ENCODE measurements at places on chromosomes 4 and X.

GRCh38 chr4:118284169-118284568, 68.6 kb downstream of the PRSS12 start:
- DNase-seq = no peak

DNA sequence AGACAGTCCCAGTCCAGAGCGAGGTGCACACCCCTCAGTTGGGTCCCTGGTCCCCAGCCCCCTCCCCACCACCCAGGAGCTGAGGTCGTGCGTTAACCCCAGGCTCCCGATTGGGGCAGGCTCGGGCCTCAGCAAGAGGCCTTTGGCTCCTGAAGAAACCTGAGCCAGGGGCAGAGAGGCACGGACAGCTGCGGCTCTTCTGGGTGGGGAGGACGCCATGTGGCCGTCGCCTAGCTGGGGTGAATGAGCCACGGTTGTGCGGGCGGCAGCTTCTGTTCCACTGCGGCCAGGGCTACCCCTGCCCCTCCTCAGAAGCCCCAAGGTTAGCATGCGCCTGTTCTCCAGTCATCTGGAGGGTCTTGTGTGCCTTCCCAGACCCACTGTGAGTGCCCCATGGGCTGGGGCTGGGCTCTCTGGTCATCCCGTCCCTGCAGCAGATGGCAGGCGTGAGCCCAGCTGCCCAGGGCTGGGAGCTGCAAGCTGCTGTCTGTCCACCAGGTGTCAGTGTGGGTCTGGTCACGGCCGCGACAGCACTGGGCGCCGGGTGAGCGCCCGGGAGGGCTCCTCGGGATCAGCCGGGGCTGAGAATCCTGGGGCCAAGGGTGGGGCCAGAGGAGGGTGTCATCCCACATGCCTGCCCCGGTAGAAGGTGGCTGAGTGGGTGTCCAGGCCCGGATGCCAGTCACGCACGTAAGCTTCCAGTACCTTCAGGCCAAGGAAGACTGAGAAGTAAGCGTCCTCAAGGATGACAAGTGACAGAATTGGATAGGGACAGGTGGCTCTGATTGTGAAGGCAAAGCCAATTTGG, 21.9 kb downstream of the ATP2B3 start:
- DNase-seq = peak; percentile 68

DNA sequence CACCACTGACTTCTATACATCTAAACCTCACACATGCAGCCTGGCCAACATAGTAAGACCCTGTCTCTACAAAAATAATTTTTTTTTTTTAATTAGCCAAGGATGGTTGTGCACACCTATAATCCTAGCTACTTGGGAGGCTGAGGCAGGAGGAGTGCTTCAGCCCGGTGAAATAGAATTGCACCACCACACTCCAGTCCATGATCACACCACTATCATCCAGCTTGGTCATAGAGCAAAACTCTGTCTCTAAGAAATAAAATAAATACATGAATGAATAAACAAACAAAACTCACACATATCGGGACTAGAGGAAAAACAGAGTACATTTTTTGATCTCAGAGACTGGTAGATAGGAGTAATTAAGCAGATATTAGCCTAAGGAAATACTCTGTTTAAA, 66.6 kb upstream of the PDE5A start:
- DNase-seq = no peak

GRCh38 chr4:84897516-84897915, 69.0 kb downstream of the WDFY3 start:
- DNase-seq = no peak

DNA sequence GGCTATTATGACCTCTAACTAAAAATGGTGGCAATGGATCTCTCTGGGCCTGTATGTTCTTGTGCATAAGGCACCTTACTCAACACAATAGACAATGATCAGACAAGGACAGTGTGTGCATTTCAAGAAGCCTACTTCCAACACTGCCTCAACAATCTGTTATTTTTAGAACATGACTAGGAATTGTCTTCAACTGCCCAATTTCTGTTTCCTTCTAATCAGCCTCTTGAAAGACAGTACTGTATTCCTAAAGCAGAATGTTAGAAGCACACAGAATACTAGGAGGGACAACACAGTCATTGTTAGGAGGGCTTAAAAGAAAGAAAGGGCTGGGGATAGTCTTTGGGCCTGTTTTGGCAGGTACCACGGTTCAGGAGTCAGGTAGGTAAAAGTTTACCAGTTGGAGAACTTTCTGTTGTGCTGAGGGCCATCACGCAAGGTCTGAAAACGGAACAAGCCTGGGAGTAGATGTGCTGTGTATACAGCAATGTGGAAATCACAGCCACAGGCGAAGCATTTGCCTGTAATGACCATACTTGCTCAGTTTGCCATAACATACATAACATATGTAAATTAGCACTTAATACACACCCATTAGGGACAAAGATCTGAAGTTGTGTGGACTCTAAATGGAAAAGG, 100.8 kb upstream of the ATXN3L start:
- DNase-seq = no peak

GRCh38 chr4:80024335-80024734, 48.7 kb downstream of the ANTXR2 start:
- no peak for DNase-seq

DNA sequence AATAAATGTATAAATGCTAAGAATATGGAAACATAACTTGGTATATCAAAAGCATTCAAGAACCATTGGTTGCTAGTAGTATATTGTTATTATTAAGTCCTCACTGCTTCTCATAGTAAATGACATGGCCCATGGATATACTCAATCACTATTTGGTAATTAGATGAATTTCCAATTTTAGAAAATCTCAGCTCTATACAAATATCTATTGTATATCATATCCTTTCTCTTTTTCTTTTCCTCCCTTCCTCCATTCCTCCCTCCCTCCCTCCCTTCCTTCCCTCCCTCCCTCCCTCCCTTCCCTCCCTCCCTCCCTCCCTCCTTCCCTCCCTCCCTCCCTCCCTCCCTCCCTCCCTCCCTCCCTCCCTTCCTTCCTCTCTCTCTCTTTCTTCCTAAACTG, 514.4 kb upstream of the LCORL start:
- DNase-seq = no peak

DNA sequence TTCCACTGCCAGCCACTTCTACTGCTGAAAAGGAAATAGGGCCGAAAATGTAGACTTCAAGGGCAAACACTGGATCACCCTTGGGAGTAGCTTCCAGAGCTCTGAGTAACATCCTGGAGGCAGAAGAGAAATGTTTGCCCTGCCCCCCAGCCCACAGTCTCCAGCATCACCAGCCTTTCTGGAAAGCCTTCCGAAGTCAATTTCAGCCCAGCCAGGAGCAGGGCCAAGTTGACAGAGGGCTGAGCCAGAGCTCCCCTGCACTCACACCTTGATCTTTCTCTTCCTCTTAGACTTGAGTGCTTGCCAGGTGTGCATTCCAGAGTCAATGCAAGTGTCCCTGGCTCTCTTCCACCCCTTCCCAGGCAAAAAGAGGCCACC, 35.2 kb downstream of the SLC25A5 start:
- no peak for DNase-seq

GRCh38 chrX:153800746-153801145, 6.3 kb downstream of the SSR4 start:
- DNase-seq = no peak

- peak; percentile 17 for DNase-seq
Observed at GRCh38 chr4:65033899-65034298, 624.6 kb upstream of the TECRL start.

DNA sequence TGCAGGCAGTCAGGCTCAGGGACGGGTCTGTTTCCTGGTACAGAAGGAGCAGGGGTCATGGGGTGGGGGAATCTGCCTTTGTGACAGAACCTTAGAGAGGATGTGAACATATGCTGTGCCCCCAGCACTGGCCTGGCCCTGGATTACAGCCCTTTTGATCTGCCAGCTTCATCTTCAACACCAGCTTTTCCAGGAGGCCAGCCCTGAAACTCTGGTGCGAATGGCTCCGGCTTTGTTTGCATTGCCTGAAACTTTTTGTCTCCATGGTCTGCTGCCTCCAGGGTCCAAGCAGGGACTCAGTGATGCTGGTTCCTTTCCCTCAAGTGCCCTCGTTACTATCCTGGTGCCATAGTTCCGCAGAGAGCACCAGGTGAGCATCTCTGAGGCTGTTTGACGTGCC, 2.1 kb downstream of the CNGA2 start:
- DNase-seq = no peak

DNA sequence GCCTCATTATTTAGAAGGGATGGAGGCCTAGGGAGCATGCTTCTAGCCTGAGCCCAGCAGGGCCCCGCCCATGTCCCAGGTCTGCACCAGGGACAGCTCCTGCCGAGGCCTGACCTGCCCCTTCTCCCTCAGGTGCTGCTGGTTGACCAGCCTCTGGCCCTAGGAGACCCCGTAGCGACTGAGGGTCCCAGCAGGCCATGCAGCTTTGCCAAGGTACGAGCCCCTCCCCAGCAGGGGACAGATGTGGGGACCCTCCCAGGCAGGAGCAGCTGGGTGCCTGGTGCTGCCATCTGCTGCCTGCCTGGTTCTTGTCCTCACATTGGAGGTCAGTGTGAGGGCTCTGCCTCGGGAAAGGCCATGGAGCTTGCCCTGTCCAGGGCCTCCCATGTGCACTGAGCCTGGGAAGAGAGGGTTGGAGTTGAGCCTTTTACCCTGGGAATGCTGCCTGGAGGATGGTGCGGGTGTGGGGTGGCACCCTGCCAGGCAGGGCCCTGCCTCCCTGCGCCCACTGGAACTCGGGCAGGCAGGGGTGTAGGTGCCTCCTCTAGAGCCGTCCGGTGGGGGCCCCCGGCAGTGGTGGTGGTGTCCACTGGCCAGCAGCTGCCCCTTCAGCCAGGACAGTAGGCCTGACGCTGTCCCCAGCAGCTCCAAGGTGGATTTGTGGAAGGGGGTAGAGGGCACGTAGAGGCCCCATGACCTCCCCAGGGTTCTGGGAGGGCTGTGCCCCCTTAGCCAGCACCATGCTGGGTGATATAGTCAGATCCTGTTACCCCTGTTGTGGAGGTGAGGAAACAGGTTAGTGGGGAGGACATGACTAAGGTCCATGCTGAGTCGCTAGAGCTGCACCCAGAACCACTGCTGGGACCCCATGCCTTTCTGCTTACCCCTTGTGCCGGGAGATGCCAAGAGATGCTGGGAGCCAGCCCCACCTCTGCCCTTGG, 2.2 kb upstream of the MSANTD1 start:
- DNase-seq = no peak
